ENCODE measurements at places on chromosomes 2 and 18.
A peak's percentile ranks its signal among the peaks of the same experiment; 100 is the strongest.

- no peak for DNase-seq
Measured at GRCh38 chr2:200482194-200482593, 27.7 kb downstream of the KCTD18 start.

DNA sequence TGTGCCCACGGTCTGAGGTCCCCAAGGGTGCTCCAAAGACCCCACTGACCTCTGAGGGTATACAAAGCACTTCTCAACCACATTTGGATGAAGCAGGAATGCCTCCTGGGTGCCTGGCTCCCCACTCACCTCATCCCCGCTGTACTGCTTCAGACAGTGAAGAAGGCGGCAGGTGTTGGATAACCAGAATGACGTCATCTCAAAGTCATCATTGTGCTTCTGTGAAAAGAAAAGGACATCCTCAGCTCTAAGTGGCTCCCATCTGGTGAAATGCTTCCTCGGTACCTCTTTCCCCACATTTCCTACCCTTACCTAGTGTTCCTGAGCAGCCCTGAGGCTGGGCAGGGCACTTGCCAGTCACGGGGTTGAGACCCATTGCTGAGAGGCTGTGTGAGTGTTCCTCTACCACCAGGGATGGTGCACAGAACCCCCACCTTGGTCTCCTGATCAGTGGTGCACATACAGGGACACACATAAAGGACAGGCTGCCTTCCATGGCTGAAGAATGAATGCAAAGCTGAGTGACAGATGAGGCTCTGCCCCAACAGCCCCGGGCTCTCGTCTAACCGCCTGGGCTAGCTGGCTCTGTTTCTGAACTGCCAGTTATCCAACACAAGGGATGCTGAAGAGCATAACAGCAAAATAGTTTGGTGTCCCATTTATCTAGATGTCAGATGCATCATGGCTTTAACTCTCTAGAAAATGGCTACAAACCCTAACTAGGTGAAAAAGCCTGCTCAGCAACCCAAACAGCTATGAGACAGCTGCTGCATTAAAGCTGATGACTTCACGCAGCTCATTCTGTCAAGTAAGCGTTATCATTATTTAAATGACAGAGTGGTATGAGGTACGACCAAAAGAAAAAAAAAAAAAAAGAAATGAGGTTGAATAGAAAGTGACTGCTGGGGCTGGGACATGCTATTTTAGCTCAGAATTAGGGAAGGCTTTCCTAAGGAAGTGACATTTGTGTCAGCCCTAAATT lies 28.2 kb upstream of the ACAA2 start:
- DNase-seq = no peak

DNA sequence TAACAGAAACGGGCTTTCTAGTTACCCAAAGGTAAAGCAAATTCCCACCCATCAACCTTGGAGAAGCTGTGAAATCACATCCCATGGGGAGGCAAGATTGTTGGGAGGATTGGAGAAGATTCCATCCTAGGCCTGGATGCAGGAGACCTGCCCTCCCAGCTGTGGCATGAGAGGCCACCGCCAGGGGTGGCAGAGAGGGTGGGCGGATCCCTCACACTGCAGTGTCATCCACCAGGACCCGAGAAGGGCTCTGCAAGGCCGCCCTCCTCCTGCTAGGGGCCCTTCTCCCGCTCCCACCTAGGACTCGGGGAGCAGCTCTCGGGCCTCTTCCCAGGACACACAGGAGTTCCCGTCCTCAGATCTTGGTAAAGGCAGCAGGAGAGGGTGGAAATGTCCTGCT lies 15.5 kb upstream of the ATG16L1 start:
- DNase-seq = no peak

DNA sequence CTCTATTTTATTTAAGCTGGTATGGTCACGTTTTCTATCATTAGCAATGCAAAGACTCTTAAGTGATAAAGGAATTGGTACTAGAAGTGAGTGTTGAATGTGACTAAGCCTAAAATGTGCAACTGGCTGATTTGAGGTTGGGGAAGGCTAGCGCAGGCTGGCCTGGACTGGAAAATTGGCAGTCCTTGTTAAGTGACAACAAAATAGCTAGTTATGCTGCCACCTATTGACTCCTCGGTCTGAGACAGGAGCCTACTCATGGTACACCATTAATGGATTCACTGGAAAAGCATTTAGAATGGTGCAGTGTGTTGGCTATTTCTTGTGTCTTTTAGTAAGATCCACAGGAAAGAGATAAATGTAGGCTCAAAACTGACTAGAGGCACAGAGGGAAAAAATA lies 5.7 kb upstream of the WIPF1 start:
- DNase-seq = peak; percentile 28

DNA sequence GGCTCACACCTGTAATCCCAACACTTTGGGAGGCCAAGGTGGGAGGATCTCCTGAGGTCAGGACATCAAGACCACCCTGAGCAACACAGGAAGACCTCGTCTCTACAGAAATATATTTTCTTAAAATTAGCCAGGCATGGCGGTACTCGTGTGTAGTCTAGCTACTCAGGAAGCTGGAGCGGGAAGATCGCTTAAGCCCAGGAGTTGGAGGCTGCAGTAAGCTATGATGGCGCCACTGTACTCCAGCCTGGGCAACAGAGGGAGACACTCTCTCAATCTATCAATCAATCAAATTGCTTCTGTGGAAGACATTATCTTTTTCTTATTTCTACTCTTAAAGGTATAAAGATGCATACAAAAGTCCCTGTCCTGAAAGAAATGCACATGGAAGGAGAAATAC lies 11.3 kb downstream of the FEZ2 start:
- DNase-seq = no peak

DNA sequence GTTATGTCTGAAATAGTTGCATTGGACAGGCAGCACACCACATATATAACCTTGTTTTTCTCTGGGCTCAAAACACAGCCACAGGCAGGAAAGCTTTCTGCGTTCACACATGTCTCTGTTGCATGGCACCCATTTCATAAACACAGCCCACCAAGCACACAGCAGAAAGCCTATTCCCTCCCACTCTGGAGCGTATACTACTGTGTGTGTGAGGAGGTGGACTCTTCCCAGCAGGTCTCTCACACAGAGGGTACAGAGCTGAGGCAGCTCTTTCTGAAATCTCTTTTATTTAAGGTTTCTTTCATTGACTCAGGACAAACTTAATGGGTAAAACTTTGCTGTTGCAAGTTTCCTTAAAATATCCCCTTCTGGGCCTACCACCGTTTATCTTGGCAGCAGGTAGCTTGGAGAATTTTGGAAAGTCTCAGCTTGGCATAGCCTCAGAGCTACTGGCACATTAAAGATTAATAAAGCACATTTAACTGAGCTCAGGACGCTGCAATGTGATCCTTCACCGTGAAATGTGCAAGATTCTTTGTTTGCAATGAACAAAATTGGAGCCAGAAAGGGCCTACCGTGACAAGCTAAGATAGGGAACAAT lies 105.1 kb upstream of the NCKAP5 start:
- no peak for DNase-seq
